ENCODE measurements at places on chromosomes 2 and 18. TPM values are rescaled to one million over a fixed set of nuclear protein-coding genes. Genes with fewer than 3 reads are reported as not detected.

Gene CNGA3
- total RNA-seq, result 0.09 TPM

Gene PTH2R
- 0.46 TPM for total RNA-seq

Gene NT5DC4
- not detected for total RNA-seq

GRCh38 chr2:111896024-111896423 is 2.4 kb upstream of the MERTK start:
- no peak for DNase-seq

DNA sequence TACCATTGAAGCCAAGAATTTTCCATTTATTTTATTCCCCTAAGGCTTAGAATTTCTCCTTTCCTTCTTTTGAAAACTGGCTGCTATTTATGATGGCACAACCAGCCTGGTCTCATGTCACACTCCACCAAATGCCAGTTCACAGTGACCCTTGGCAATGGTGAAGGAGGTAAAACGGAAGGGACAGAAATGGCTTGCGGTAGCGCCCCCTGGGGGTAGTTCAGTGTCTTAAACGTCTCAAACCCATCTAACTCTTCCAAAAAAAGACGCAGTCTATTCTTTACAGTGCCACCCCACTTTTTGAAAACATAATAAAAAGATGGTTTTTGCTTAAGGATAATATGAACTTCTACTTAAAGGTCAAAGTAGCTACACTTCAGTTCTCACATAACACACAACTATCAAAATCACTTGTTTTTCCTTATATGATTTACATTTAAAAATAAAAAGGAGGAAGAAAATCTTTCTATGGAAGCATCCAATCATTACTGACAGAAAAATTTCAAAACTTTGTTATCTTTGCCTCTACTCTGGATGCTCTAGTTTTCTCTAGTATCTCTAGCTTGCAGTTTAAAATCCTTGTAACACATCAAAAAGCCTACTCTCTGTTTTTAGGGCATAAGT is 28.0 kb downstream of the PNO1 start:
- no peak for DNase-seq

DNA sequence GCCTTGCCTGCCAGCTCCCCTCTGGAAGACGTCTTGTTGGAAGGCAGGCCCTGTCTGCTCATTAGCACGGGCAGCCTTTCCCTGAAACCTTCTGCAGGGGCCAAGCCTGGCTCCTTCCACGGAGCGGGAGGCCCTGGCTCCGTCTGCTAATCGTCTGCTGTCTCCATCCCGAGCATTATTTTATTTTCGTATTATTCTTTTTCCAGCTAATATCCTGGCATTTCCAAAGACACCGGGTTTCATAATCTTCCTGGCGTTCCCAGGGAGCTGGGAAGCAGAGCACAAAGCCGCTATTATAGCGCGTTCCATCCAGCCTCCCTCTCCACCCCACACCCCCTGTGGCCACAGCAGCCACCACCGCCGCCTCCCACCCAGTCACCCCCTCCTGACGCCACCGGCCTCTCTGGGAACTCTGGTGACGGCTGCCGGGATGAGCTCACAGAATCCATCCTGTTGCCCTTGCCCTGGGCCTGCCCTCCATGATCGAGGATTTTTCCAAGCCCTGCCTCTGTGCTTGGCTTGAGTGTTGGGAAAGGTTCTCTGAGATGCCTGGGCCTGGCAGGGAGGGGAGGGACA is 125.5 kb downstream of the DYSF start:
- DNase-seq, result no peak

- DNase-seq, result no peak
These were observed 27.5 kb upstream of the REEP1 start for GRCh38 chr2:86364894-86365293.

GRCh38 chr2:106944215-106944614 is 58.2 kb upstream of the ST6GAL2 start:
- no peak for DNase-seq

GRCh38 chr2:188853307-188853706 is 120.9 kb upstream of the COL3A1 start:
- no peak for DNase-seq

DNA sequence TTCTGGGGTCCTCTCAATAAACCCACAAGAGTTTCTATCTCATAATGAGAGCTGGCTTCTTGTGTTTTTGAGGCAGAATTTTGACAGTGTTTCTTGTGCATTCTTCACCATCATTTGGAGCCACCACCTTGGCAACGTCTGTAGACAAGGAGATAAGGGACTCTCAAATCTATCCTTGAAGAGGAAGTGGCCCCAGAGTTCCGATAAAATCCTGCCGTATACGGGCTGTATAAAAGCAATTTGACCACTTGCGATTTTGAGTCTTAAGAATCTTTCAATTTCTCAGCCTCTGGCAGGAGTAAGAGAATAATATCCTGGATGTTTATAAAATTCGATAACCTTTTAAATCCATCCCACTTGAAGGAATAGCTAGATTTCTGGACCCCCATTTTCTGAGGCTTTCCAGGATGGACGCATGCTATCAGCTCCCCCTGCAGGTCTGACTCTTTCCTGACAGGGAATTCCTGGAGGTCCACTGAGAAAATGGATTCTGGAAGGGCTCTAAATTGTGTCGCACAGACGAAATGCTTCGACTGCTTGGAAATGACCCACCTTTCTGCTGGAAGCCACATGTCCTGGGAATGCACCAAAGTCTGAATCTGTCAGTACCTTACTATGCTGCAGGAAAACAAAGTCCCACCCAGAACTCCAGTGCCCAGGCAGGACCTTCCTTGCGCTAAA is 54.1 kb downstream of the E2F6 start:
- DNase-seq, result no peak

- no peak for DNase-seq
These were observed 13.2 kb downstream of the ASB18 start for GRCh38 chr2:236250909-236251579.

GRCh38 chr2:20225294-20226151 is 593 bp upstream of the SDC1 start:
- DNase-seq, result peak; percentile 72

GRCh38 chr2:118856330-118856977 is 9.0 kb upstream of the EN1 start:
- DNase-seq, result no peak

DNA sequence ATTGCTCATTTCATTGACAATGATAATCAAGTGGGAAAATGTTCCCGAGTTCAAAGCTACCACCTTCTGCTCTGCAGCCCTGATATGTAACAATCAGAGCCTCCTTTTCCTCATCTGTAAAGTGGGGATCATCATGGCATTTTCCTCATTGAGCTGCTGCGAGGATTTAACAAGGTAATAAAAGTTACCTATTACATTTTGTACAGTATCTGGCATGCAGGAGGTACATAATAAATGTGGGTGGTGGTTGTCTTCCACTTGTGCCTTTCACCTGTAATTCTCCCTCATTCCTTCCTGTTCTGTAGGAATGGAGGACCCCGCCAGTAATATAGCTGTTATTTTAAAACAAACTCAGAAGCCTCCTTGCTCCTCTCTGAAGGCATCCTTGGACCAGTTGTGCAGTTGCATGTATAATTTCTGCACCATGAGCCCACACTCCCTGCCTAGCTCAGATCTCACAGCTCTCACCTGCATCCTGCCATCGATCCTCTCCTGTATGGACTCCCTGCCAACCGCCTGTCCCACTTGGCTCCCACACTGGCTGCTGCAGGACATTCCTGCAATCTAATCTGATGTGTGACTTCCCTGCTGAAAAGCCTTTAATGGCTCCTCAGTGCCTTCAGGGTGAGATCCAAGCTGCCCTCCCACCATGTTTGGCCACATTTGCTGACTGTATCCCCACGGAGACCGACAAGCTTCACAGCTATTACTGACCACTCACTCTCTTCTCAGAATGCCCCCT is 350.4 kb downstream of the EN1 start:
- DNase-seq, result no peak

Data from pancreas (tissue), 10 donors.